ENCODE measurements at places on chromosomes 12 and 14. TPM values are rescaled to one million over a fixed set of nuclear protein-coding genes. Genes with fewer than 3 reads are reported as not detected.

- no peak for DNase-seq
Observed at GRCh38 chr12:113940357-113941207, 25.5 kb downstream of the RBM19 start.

GRCh38 chr12:87383680-87384079 lies 645.5 kb downstream of the C12orf50 start:
- no peak for DNase-seq

GRCh38 chr14:72155379-72155993 lies 223.3 kb downstream of the RGS6 start:
- DNase-seq: no peak

GRCh38 chr12:67645601-67646000 lies 2.9 kb upstream of the DYRK2 start:
- no peak for DNase-seq

GRCh38 chr12:94433744-94434143 lies 25.9 kb downstream of the CEP83 start:
- DNase-seq: no peak

DNA sequence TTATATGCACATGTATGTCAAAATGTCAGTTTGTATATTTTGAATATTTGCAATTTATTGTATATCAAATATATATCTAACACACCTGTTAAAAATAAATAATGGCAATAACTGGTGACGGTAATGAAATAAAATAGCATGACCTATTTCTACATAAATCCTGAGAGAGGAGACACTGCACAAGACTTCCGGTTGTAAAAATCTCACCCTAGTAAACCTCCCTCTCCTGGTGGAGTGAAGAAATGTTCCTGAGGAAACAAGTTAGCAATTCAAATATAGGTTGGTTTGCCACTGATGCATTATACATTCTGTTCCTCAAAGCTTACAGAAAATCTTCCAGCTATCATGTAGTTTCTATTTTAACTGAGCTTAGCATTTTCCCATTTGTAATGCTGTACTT lies 166.1 kb upstream of the SYT10 start:
- no peak for DNase-seq

The UTP20 gene
- polyA plus RNA-seq: 8.6 TPM
